ENCODE measurements at places on chromosomes 4 and X.

DNA sequence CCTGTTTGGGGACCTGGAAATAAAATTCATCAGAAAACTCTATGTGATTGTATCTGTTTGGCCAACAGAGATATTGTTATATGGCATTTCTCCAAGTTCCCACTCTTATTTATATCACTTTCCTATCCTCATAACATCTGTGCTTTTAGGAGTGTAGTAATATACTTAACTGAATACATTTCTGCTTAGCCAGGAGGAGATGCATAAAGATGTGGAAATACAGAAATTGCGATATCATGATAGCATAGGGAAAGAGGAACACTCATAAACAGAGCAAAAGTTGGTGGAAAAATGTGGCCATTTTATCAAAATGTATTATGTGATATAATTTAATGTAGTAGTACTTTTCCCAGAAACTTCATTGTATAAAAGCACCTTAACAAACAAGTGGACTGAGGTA lies 46.1 kb upstream of the TSPAN7 start:
- no peak for DNase-seq

DNA sequence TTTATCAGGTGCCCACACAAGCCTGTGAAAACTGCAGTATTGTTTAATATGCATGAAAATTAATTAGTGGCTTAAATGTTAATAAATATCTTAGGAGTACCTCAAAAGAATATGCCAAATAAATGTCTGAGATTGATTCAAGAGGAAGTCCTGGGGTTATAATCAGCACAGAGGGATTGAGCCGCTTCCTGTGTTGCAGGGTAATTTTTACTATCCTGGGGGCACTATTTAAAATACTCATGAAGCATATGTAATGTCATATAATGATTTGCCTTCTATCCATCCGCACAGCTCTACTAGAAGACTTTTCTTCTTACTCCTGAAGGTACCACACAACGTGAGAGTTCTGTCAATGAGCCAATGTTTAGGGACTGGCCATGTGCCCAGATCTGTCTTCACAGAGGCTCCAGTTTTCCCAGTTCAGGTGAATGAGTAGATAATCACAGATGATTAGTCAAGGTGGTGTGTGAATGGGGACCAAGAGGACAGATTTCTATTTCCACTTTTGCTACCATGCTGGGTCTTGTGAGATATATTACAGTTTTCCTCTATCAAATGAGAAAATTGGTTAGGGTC lies 233.3 kb downstream of the USP46 start:
- no peak for DNase-seq

GRCh38 chr4:132330994-132331393 lies 818.1 kb upstream of the PCDH10 start:
- no peak for DNase-seq

- DNase-seq = peak; percentile 15
These were observed 113.3 kb downstream of the ELOVL6 start for GRCh38 chr4:110085131-110085530.

- no peak for DNase-seq
These were observed 1119.2 kb upstream of the INTU start for GRCh38 chr4:126513596-126513995.

- DNase-seq = no peak
These were observed 46.1 kb downstream of the HTRA3 start for GRCh38 chr4:8315435-8316250.

GRCh38 chrX:129360175-129360574 lies 163.1 kb downstream of the SMARCA1 start:
- peak; percentile 7 for DNase-seq

- DNase-seq = peak; percentile 13
These were observed 20.6 kb upstream of the TEC start for GRCh38 chr4:48290146-48290772.

GRCh38 chr4:4663028-4663427 lies 121.2 kb upstream of the STX18 start:
- no peak for DNase-seq

DNA sequence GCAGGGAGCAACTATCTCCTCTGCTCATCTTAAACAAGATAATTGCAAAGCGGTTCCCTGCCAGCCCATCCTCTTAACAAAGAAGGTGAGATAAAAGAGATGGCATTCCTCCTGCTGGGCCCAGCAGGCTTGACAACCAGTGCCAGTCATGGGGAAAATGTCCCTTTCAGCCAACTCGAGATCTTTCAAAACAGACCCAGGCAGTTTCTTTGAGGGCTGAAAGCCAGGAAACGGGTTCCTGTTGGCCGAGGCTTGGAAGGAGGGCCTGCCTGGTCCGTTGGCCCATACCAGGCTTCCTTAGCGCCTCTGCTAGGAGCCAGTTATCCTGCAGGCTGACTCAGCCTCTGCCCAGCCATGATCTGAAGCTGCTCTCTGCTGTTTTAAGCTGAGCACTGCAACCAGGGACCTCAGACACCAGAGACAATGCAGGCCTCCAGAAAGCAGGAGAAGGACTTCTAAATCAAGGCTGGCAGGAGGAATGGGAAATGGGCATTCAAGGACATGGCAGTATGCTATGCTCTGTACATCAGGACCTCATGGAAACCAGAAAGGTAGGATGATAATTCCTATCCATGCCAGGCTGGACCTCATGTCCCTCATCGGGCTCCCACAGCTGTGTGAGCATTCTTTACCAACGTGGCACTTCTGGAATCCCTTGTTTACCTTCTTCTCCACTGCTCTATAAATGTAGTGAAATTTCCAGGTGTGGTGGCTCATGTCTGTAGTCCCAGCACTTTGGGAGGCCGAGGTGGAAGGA lies 42.4 kb upstream of the SLC2A9 start:
- DNase-seq = no peak

DNA sequence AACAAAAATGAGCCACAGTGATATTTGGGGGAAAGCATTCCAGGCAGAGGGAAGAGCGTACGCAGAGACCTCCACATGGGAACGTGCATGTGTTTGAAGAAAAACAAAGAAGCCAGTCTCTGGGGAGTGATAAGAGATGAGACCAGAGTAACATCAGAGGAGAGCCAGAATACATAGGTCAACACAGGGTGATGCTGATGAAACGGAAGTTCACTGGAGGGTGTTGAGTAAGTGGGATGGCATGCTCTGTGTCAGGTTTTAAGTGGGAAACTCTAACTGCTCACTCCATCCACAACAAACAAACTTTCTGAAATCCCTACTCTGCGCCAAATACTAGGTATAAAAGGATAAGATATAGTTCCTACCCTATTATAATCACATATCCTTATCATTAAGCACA lies 110.0 kb downstream of the ARHGAP6 start:
- no peak for DNase-seq

GRCh38 chrX:78958419-78959116 lies 13.4 kb downstream of the P2RY10 start:
- peak; percentile 29 for DNase-seq

- peak; percentile 8 for DNase-seq
These were observed 150.1 kb downstream of the HNRNPD start for GRCh38 chr4:82223715-82224114.

DNA sequence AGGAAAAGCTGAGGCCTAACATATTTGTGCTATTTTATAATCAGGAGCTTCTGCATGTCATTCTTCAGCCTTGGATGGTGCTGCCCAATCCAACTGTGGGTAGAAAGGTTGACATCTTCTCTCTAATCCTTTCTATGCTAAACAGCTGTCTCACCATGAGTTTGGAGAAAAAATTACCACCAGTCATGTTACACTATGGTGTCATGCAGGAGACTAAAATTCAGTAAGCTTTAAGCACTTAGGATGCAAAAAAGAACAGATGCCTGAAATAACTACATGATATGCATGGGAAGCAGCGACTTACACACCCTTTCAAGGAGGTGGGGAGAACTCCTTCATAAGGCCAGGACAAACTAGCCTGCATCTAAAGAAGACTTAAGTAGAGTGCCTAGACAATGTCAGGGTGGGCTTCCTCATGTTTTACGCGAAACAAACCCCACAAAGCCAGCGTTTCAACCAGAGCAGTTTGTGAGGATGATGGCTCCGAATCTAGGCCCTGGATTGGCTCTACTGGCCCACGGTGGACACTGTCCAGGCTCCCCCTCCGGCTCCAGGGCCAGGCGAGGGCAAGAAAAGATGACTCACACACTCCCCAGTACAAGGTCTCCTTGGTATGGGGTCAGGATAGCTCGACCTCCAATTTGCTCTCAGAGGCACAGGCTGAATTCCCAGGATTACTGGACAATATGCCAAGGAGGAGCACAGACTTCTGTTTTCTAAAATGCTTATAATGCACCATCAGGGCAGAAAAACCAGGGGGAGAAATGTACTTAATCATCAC lies 45.1 kb downstream of the STX18 start:
- DNase-seq = no peak

Data from CD4-positive, alpha-beta T cell treated with Interleukin-15 for 4 hours (primary cell).